ENCODE measurements at places on chromosomes 7 and 10. TPM values are rescaled to one million over a fixed set of nuclear protein-coding genes. Genes with fewer than 3 reads are reported as not detected.

DNA sequence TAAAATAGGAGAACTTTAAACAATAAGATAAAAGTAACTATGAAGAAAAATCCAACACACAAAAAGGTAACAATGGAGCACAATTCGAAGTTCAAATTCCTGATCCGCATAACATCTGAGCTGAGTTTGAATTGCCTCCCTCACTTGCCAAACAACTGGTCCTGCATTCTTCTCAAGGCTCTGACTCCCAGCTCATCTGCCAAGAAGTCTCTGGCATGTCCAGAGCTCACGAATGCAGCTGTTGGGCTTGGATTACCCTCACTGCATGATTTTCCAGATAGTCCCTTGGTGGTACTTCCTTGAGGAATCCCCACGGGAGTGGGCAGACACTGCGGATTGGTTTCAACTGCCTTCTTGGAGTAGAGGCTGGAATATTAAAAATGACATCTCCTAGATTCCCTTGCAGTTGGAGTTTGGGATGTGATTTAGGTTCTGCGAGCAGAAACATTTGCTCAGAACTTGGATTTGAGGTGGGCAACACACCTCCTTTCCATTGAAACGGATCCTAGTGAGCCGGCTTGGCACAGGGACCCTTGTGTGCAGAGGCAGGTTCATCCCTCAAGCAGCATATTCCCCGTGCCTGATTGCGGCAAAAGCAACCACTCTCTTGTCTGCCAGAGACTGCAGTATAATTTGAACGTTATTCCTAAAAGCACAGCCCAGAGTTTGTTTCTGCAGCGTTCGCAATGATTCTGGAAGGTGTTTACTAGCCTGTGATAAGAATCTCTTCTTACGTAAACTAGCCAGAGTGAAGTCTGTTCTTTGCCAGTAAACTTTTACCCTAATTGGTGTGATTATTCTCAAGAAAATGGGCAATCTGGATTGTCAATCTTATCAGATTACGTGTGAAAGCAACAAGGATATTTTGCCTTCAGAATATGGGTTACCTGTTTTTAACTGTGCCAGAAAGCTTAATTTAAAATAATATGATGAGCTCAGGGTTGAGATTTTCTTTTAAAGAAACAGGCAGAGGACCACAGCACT lies 23.4 kb upstream of the PRKCQ start:
- no peak for DNase-seq

DNA sequence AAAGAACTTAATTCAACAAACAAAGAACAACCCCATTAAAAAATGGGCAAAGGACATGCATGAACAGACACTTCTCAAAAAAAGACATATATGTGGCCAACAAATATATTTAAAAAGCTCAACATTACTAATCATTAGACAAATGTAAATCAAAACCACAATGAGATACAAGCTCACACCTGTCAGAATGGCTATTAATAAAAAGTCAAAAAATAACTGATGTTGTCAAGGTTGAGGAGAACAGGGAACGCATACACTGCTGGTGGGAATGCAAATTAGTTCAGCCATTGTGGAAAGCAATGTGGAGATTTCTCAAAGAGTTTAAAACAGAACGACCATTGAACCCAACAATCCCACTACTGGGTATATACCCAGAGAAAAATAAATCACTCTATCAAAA lies 19.1 kb downstream of the ZFAND4 start:
- no peak for DNase-seq

- no peak for DNase-seq
Observed at GRCh38 chr7:33853361-33854062, 51.8 kb upstream of the BMPER start.

GRCh38 chr7:123994449-123994848 lies 38.4 kb downstream of the TMEM229A start:
- DNase-seq, result no peak

GRCh38 chr7:7911369-7912123 lies 57.0 kb upstream of the GLCCI1 start:
- no peak for DNase-seq

DNA sequence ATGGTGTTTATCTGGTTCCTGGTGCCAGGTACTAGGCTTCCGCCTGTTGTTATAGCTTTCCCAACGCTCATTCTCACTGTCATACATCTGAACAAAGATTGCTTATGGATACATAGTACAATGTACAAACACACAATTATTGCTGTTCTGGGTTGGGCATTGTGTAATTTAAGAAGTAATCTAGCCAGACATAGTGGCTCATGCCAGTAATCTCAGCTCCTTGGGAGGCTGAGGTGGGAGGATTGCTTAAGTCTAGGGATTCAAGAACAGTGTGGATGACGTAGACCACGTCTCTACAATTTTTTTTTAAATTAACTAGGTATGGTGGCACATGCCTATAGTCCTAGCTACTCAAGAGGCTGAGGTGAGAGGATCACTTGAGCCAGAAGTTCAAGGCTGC lies 9.3 kb upstream of the CROT start:
- no peak for DNase-seq

DNA sequence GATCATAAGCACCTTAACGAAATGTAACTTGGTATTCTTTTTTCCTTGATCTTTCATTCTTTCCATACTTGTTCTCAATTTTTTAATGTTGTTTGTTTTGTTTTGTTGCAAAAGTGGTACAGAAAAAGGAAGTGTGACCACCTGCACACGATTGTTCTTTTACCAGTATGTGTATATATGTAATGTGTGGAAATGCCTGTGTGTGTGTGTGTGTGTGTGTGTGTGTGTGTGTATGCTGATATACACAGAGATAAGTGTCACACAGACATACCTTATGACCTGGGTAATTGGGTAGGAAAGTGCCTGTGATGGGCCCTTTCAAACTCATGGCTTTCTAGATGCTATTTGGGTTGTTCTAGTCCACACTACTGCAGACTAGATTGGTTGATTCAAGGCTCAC lies 14.0 kb downstream of the INHBA start:
- DNase-seq, result no peak

DNA sequence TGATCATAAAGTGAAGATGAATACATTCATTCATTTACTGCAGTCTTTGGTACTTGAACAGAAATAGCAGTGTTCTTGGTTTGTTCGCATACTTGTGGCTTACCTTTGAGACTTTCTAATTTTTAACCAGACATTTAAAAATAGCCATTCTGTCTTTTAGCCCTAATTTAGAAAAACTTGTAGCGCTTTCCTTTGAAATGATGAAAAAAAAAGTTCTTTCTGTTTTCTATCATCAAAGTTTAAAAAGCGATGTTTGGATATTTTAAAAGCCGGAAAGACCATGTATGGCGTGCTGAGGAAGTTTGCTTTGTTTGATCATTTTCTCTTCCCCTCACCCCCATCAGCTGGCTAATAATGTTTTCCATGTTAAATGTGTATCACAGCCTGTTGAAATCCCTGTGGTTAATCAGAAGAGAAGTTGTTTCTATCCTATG lies 116.3 kb downstream of the CUX1 start:
- no peak for DNase-seq

DNA sequence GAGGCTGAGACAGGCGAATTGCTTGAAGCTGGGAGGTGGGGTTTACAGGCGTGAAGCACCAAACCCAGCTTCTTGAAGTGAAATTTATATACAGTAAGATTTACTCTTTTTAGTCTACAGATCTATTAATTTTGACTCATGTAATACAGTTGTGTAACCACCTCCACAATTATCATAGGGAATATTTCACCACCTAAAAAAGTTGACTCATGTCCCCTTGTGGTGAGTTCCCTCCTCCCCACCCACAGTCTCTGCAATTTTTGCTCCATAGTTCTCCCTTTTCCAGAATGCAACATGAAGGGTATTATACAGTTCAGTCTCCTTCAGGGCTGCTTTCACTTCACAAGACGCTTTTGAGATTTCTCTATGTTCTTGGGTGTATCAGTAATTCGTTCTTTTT lies 156.8 kb downstream of the FAM107B start:
- DNase-seq, result no peak

The BAIAP2L1 gene
- total RNA-seq, result 61.2 TPM

The IFT22 gene
- total RNA-seq, result 27.2 TPM

All from HCT116 (cell line).